Stimulated activated CD8-positive, alpha-beta memory T cell treated with anti-CD3 and anti-CD28 coated beads, Interleukin-4, amount 100 ng/mL, for 1 hour (primary cell): ENCODE measurements at places on chromosomes 6 and 20.

DNA sequence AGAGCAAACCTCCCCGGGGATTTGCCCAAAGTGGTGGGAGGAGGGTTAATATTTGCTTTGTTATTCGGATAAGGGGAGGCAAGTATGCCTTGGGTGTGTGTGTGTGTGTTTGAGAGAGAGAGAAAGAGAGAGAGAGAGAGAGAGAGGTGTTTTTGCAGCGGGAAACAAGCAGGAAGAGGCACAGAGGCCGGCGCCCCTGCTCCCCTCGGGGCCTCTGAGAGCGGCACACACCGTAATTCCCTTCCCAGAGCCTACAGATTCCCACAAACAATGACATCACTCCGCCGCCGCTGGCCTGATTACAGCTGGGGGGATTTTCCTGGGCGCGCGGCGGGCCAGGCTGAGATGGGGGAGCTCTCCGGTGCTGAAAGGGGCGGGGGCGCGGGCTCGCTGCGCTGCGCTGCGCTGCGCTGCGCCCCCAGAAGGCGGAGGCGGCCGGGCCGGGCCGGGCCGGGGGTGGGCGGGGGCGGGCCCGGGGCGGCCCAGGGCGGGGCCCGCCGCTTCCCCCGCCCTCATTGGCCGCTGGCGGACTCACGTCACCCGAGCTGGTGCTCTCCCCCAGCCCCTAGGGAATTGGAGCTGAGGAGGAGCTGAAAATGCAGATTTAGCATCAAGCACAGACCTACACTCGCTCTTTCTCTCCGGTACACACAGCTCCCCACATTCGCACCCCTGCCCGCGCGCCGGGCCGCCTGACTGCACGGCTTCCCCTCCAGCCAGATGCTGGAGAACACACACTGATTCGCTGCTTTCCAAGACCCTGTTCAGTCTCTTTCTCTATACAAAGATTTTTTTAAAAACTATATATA is at the start of gene PCSK2:
Gene PCSK2 (plus strand): TSS at position 631 of the 809 bp plus-strand sequence. CDS start 266 bp downstream, outside the sequence.
- no peak for DNase-seq

- no peak for DNase-seq
Observed at GRCh38 chr6:66851930-66852329, 1144.9 kb upstream of the EYS start.

GRCh38 chr6:5765141-5765760 is 241.5 kb downstream of the NRN1 start:
- no peak for DNase-seq

DNA sequence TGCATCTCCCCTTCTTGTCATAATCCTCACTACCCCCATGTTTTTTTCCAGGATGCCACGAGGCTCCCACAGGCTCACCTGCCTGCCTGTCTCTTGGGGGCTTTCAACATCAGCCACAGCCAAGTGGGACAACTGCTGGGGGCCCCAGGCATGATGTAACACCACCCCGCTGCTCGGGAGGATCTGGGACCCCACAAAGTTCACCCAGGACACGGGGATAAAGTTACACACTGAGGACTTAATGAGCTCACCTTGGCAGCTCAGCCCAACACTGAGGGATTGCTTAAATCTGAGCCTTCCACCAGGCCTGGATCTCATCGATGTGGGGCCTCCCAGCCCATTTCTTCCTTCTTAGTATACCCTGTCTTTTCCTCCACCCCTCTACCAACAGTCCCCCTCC is 56.4 kb upstream of the NNAT start:
- DNase-seq: no peak

GRCh38 chr6:99091985-99092384 is 144.2 kb upstream of the FBXL4 start:
- DNase-seq: no peak

GRCh38 chr6:81790034-81790433 is 37.6 kb upstream of the TENT5A start:
- no peak for DNase-seq

- peak; percentile 28 for DNase-seq
Observed at GRCh38 chr6:27472182-27472616, 706 bp downstream of the ZNF184 start.

DNA sequence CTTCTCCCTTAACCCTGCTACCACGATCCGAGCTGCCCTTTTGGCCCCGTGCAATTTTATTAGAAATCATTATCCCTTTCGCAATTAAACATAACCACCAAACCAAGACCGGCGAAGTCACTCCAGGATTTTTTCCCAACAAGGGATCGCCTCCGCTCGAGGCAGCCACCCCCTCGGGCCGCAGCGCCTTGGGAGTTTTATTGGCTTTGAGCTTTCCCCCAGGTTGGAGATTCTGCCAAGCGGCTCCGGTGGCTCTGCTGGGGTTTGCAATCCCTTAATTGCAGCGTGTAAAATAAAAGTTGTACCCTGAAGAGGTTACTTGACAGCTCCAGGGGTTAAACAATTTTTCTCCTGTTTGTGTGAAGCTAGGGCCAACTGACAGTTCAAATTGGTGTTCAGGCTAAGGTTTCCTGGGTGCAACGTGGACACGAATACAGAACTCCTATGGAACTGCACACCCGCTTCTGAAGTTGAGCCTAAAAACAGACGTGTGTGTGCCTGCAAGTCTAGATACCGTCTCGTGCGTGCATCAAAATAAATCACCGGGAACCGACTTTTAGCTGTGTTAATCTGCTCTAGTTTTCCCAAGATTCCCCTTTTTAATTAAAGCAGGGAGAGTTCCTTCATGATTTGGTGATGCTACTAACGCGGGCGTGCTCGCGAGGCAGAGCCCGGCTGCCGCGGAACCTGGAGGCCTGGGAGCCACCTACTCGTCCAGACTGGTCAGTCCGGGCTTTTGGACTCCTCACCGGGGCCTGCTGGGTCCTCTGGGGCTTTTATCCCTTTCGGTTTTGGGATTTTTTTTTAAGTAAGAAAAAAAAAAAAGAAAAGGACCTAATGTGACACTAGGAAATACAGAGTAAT is 975 bp upstream of the TFAP2A start:
- DNase-seq: no peak
